EL (cell line): ENCODE measurements at places on chromosomes 11 and 22.

DNA sequence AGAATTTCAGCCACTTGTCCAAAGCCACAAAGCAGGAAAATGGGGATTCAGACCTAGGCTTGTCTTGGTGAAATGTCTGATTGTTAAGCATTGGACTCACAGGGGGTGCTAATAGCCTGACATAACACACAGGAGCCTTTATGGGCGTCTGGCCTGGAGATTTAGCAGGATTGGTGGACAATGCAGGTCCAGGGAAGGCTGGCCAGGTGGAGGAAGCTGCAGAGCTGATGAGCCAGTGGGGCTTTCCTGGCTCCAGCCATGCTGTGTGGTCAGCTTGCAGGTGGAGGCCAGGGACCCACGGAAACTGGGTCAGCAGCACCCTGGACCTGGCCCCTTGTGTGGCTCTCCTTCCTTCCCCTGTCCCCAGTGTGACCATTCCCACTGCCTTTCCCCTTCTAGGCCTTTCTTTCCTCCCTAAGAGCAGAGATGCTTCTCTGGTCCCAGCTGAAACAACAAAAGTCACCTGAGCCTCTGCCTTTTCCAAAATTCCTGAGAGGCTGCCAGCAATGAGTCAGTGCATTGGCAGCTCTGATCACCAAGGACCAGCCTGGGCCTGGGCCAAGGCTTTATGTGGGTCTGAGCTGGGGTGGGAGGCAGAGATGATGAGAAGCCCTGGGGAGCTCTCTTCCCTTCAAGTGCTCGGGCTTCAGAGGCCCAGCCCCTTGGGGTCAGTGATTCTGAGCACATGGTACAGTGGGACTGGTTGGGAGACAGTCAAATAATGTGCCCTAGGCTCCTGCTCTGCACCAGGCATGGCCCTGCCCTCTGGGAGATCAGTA is 85.2 kb downstream of the CCDC81 start:
- peak; percentile 97 for DNase-seq

- no peak for DNase-seq
These were observed 18.9 kb downstream of the TRMU start for GRCh38 chr22:46354176-46354992.

- DNase-seq, result no peak
These were observed 67.0 kb upstream of the AMPD3 start for GRCh38 chr11:10388101-10388500.

- peak; percentile 20 for DNase-seq
These were observed 132.4 kb downstream of the MN1 start for GRCh38 chr22:27668828-27669797.

GRCh38 chr22:47121791-47122190 is 359.3 kb downstream of the TBC1D22A start:
- DNase-seq, result no peak
